ENCODE measurements at places on chromosomes 11 and 22. TPM values are rescaled to one million over a fixed set of nuclear protein-coding genes. Genes with fewer than 3 reads are reported as not detected.

The RAG2 gene
- polyA plus RNA-seq: not detected

The PLEKHB1 gene
- polyA plus RNA-seq: 17.8 TPM

The SBF1 gene
- polyA plus RNA-seq: 13.8 TPM

The TEX54 gene
- not detected for polyA plus RNA-seq

The NAALAD2 gene
- polyA plus RNA-seq: 0.31 TPM

The LRRC55 gene
- polyA plus RNA-seq: not detected

The CELSR1 gene
- 0.60 TPM for polyA plus RNA-seq

The IL17REL gene
- 1.6 TPM for polyA plus RNA-seq

DNA sequence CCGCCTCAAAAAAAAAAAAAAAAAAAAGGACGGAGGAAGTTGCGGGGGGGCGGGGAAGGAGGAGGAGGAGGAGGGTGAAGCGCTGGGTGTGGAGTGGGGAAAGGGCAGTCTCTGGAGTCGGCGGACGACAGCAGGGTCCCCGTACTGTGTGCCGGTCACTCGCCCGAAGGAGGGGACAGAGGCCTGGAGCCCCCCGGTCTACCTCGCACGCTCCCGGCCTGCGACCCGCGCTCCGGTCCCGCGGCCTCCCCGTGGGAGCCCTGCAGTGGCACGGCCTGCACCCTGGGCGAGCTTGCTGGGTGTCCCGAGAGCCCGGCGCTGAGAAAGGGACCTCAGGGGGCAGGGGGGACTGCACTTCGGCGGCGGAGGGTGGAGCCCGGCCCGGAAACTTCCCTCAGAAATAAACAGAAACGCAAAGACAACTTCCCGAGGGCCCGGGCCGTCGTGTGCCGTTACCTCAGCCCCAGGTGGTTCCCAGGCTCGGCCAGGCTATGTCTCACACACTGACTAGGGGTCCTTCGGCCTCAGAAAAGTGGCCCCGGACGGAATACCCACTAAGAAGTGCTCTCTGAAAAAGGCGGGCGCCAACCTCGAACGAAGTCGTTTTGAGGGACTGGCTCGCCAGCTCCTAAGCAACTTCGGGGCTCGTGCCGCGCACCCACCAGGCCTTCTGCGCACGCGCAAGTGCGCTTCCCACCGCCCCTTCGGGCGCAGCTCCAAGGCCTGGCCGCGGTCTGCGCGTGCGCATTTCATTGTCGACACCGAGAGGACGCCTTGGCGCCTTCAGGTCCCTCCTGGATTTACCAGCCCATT, at the start of gene MAJIN:
TSS of gene MAJIN (minus strand) at position 688 of the 813 bp plus-strand sequence. CDS start 12,703 bp downstream, outside the sequence.
- DNase-seq: peak; percentile 93

GRCh38 chr22:43094551-43094950, 5.4 kb upstream of the TTLL1 start:
- DNase-seq: no peak

GRCh38 chr11:125382314-125382791, 113.7 kb downstream of the FEZ1 start:
- DNase-seq: no peak

GRCh38 chr11:22084056-22084455, 108.8 kb upstream of the ANO5 start:
- no peak for DNase-seq

DNA sequence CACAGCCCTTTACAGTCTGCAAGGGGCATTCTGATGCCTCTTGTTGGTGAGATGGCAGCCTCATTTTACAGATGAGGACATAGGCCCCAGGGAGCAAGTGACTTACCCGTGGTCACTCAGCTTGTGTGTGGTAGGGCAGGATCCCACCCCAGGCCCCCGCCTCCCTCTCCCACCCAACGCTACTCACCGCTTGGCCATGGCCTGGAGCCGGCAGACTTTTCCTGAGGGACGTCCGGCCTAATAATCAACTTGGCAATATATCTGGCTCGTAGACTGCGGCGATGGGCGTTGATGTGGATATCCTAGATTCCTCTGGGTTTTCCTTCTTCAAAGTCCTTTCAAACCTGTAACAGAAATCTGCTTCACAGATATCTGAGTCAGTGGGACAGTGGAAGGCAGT, 57.1 kb downstream of the ARHGAP8 start:
- no peak for DNase-seq

DNA sequence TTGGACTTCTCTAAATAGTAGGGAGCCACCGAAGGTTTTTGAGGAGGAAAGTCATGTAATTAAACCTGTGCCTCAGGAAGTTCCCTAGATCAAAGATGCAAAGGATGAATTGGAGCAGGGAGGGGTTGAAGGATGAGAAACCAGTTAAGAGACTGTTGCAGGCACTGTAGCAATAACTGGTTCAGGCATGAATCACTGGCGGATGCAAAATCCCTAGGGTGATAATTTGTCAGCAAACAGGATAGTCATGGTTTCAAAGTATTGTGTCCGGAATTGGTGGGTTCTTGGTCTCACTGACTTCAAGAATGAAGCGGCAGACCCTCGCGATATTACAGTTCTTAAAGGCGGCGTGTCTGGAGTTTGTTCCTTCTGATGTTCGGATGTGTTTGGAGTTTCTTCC, 19.9 kb downstream of the TRIOBP start:
- DNase-seq: no peak

- no peak for DNase-seq
Measured at GRCh38 chr22:44180706-44181032, at the start of gene PARVG. TSS of gene PARVG (plus strand) at chr22:44180925. CDS start at chr22:44183330, 2,405 bp downstream.

GRCh38 chr11:10588904-10589303, 20.4 kb upstream of the LYVE1 start:
- DNase-seq: no peak

GRCh38 chr11:66190786-66191185, 77.7 kb upstream of the RAB1B start:
- no peak for DNase-seq

DNA sequence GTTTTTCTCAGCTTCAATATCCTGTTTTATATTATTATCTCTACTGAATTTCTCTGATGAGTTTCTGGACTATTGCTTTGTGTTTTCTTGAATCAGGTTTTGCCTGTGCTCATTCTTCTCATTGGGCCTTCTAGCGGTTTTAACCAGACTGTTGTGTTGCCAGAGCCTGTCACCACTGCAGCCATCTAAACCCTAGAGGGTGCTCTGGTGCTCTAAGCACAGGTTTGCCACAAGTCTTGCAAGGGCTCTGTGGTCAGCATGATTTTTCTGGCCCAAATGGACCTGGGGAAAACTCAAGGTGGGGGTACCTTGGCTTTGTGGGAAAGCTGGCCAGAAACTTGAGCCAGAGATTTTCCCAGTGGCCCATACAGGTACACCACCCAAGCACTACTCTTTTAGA, 52.4 kb upstream of the TYR start:
- no peak for DNase-seq
